Right renal pelvis (tissue), 4 donors: ENCODE measurements at places on chromosomes 12 and 14. TPM values are rescaled to one million over a fixed set of nuclear protein-coding genes. Genes with fewer than 3 reads are reported as not detected.

GSC gene
- not detected for polyA plus RNA-seq

CCDC184 gene
- polyA plus RNA-seq = 0.29 TPM

SERPINA10 gene
- 0.10 TPM for polyA plus RNA-seq

OR4N2 gene
- polyA plus RNA-seq = not detected

DIO3 gene
- polyA plus RNA-seq = 0.10 TPM

CCDC177 gene
- 0.07 TPM for polyA plus RNA-seq

TIMELESS gene
- polyA plus RNA-seq = 37.7 TPM

GAPDH gene
- polyA plus RNA-seq = 1,811 TPM

SRRM4 gene
- 0.17 TPM for polyA plus RNA-seq

WDR89 gene
- polyA plus RNA-seq = 28.0 TPM

A2M gene
- 246 TPM for polyA plus RNA-seq

MYL2 gene
- polyA plus RNA-seq = not detected

SLC10A1 gene
- polyA plus RNA-seq = 0.08 TPM

NTS gene
- 4.7 TPM for polyA plus RNA-seq

CLEC6A gene
- polyA plus RNA-seq = 0.18 TPM

RNASE3 gene
- polyA plus RNA-seq = 0.82 TPM

KRT81 gene
- polyA plus RNA-seq = not detected

SDR9C7 gene
- 0.23 TPM for polyA plus RNA-seq

JKAMP gene
- 88.0 TPM for polyA plus RNA-seq

RNF212B gene
- polyA plus RNA-seq = 1.1 TPM

TNS2 gene
- polyA plus RNA-seq = 110 TPM

MSI1 gene
- 19.3 TPM for polyA plus RNA-seq

KLRK1 gene
- polyA plus RNA-seq = 0.42 TPM

STAC3 gene
- polyA plus RNA-seq = 3.4 TPM

LIN7A gene
- 21.3 TPM for polyA plus RNA-seq

ANAPC7 gene
- 70.1 TPM for polyA plus RNA-seq

SLCO1B1 gene
- not detected for polyA plus RNA-seq

P3H3 gene
- 24.5 TPM for polyA plus RNA-seq

STON2 gene
- polyA plus RNA-seq = 44.7 TPM

TCTN1 gene
- 107 TPM for polyA plus RNA-seq

GOLGA3 gene
- polyA plus RNA-seq = 22.0 TPM

NPAS3 gene
- 8.5 TPM for polyA plus RNA-seq

DHRS2 gene
- 81.3 TPM for polyA plus RNA-seq

SMCO3 gene
- 3.3 TPM for polyA plus RNA-seq

REM2 gene
- 1.1 TPM for polyA plus RNA-seq

TMPRSS12 gene
- 0.04 TPM for polyA plus RNA-seq

OVCH1 gene
- polyA plus RNA-seq = 0.49 TPM

MMP17 gene
- polyA plus RNA-seq = 1.1 TPM

KRT72 gene
- polyA plus RNA-seq = 0.11 TPM

AQP6 gene
- 16.0 TPM for polyA plus RNA-seq

MUCL1 gene
- not detected for polyA plus RNA-seq

MEG3 gene
- polyA plus RNA-seq = 87.8 TPM
